ENCODE measurements at places on chromosomes 12 and 14. TPM values are rescaled to one million over a fixed set of nuclear protein-coding genes. Genes with fewer than 3 reads are reported as not detected.

DNA sequence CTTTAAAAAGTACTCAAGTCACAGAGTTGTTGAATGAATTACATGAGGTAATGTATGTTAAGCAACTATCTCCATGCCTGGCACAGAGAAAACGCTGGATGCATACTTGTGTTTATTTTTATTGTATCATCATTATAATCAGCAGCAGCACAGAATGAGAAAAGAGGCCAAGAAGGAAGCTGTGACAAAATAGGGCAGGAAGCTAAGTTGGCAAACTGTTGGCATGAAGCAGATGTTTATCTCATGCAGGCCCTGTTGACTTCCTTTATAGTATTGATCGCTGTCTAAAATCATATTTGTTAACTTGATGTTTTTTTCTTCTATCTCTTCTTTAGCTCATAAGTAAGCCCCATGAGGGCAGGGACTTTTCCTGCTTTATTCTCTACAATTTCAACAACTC is 466.6 kb downstream of the TRHDE start:
- no peak for DNase-seq

GRCh38 chr12:12796928-12797793 is 11.7 kb downstream of the APOLD1 start:
- no peak for DNase-seq

- DNase-seq = no peak
These were observed 248.0 kb downstream of the PDZRN4 start for GRCh38 chr12:41436076-41436475.

DNA sequence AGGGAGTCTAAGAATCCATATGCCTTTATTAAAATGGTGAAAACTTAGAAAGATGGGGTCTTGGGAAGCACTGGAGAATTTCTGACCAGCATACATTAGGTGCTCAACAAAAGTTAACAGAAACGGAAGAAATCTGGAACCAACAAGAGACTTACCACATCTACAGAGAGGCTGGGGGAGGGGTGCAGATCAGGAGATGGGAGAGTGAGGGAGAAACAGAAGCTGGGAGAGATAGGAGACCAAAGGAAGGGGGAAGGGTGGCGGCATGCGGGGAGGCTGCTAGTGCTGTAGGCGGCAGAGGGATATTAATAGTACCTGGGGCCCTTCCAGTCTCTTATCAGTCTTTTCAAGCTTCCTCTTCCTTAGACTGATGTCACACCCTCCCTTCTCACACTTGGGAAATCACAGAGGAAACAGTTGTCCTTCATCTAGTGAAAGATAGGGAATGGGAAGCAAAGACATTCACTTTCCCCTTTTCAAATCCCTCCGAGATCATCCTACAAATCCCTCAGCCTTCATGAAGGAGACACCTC is 18.1 kb downstream of the ZBTB39 start:
- no peak for DNase-seq

- DNase-seq = no peak
These were observed 6.0 kb downstream of the ALKBH2 start for GRCh38 chr12:109087250-109087649.

- DNase-seq = no peak
These were observed 122.9 kb downstream of the MYRFL start for GRCh38 chr12:69947897-69948296.

DNA sequence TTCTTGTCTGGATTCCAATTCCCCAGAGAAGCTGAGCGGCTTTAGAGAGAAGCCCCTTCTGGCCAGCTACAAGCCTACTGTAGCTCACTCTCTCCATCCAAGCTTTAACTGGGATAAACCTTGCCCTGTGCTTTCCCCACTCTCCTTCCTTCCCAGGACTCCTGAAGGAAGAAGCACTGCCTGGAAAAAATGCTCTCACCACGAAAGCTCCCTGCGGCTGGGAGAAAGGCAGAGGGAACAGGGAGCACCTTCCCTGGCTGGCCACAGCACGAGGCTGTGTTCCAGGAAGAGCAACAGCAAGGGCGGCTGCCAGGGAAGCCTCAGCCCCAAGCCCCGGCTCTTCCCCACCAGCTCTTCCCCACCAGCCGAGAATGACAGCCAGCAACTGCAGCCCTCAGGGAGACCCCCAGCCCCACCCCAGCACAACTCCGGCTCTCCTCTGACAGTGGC is 40.8 kb upstream of the PNMA1 start:
- no peak for DNase-seq

DNA sequence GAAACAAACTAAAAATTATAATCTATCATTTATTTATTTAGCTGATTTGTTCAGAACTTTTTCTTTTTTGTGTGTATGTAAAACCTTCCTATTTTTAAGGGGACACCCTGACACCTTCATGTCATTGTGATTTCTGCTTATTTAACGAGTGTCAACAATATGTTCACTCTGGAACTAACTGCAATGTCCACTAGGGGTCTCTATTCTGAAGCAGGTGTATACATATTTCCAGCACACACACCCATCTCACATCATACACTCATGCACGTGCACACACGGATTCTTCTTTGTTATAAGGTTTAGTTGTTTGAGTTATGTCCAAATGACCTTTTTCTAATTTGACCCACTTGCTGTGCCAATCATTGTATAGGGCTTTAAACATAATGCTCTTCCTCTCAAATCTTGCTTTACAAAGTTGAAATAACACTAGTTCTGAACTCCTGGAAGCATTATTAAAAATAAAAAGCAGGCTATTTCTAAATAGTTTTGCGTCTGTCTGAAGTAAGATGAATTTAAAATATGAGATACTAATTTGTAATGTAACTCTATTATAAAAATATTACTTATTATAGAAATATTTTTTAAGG is 15.5 kb downstream of the E2F7 start:
- DNase-seq = peak; percentile 67

DNA sequence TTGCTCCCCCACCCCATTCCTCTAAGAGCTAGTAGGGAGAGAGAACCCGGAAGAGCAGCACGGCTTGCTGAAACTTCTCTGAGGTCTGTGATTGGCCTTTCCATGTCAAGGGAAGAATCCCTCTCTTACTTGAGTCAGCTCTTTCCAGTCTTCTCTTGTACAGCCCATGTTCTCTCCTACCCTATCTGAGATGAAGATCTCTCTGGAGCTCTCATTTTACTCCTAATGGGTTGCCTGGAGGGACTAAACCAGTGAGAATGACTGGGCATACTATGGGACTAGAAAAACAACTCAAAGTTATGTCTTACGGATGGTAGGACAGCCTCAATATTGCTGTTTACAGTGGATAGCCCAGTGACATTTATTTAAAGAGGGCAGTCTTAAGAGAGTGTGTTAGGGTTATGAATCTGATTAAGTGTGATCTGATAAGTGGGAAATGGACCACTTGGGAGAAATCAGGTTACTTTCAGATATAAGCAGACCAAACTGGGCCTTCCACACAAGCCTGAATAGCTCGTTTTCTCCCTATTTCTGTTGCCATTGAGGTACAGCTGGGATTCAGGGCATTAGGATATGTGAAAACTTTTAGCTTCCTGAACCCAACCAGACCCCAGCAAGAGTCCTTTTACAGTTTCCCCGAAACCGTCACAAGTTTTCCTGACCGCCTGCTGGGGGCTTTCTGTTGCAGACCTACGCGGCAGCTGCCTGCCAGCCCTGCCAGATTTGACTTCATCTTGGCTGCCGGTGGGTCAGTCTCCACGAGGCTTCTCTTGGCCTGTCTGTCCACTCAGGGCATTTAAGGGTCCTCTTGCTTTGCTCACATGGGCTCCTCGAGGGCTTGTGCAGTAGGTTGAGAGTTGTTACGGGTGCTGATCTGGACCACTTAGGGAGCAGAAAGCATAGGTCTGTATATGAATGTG is 16.9 kb downstream of the ETV6 start:
- DNase-seq = no peak

GRCh38 chr12:30063435-30063945 is 279.7 kb upstream of the TMTC1 start:
- DNase-seq = no peak

The ETV6 gene
- 131 TPM for total RNA-seq

The TRPV4 gene
- not detected for total RNA-seq

The PTPRQ gene
- total RNA-seq = not detected

The SMIM41 gene
- not detected for total RNA-seq

The FSCB gene
- total RNA-seq = not detected

The GPRC5D gene
- 0.92 TPM for total RNA-seq

The CATSPERB gene
- not detected for total RNA-seq

Data from B cell (primary cell).